Substantia nigra (tissue), 51 donors: ENCODE measurements at places on chromosomes 6 and 20.

GRCh38 chr6:13527671-13528056 lies 40.3 kb upstream of the GFOD1 start:
- DNase-seq, result no peak

- DNase-seq, result no peak
These were observed 11.3 kb downstream of the MDFI start for GRCh38 chr6:41649596-41649995.

DNA sequence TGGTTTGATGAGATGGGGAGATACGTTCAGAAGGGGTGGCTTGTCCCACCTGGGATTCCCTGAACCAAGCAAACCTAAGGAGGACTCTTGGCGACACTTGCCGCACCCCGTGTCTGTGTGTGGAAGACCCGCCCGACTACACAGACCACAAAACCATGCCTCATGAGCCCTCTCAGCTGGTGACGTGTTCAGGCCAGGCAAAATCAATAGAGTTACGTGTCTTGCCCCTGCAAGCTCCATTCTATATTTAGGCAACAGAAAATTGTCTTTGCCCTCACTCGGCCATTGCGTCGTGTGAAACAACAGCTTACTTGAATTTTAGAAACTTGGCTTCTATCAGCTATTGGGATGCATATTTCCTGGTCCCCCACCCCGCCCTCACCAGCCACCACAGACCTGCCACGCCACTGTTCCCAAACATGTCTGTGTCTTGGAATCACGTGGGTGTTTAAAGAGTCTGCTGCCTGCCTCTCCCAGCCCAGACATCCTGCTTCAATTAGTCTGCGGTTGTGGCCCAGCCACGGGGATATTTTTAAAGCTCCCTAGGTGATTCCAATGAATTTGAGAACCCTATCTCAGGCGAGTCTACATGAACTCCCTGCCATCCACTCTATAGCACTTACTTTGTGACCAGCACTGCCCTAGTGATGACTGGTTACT lies 279.2 kb upstream of the EXOC2 start:
- DNase-seq, result no peak

GRCh38 chr20:62337558-62338293 lies 29.4 kb downstream of the LAMA5 start:
- DNase-seq, result no peak

GRCh38 chr6:169824848-169825557 lies 73.6 kb downstream of the ERMARD start:
- no peak for DNase-seq

- no peak for DNase-seq
These were observed 132.8 kb upstream of the ZNF184 start for GRCh38 chr6:27605401-27606342.

DNA sequence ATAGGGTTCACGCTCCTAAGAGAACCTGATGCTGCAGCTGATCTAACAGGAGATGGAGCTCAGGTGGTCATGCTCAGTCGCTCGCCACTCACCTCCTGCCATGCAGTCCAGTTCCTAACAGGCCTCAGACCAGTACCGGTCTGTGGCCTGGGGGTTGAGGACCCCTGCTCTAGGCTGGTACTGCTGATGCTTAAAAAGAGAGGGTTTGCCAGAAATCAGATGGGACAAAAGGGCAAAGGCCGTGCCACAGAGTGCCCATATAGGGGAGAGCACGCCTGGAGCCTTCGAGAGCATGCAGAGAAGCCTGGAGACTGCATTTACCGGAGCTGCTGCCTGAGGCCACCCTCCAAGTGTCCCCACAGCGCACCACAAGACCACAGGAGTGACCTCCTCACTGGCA lies 75.5 kb downstream of the PTPN1 start:
- no peak for DNase-seq

- DNase-seq, result no peak
These were observed 30.9 kb upstream of the RBM24 start for GRCh38 chr6:17250237-17250636.

- no peak for DNase-seq
These were observed 61.1 kb upstream of the SLC22A16 start for GRCh38 chr6:110537208-110538123.

- DNase-seq, result no peak
These were observed 9.7 kb downstream of the NOL7 start for GRCh38 chr6:13624871-13625288.

GRCh38 chr6:11950109-11950508 lies 62.0 kb upstream of the HIVEP1 start:
- DNase-seq, result no peak
